ENCODE measurements at places on chromosomes 12 and 14.

DNA sequence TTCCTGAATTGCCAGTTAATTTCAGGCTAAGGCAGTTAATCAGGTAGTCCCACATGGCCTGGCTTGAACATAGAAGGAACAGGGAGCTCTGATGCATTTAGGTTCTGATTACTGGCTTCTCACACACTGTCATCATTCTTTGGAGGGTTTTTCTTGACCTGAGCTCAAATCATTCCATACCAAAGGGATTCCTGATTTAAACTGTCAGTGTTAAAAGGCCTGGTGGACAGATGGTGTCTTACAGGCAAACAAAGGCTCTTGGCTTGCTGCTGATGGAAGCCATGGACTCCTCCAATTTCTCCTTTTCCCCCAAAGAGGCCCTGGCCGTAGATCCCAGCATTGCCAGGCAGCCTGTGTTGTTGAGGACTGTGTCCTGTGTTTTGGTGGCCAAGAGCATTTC, 30.2 kb downstream of the CACNA1C start:
- DNase-seq: no peak

DNA sequence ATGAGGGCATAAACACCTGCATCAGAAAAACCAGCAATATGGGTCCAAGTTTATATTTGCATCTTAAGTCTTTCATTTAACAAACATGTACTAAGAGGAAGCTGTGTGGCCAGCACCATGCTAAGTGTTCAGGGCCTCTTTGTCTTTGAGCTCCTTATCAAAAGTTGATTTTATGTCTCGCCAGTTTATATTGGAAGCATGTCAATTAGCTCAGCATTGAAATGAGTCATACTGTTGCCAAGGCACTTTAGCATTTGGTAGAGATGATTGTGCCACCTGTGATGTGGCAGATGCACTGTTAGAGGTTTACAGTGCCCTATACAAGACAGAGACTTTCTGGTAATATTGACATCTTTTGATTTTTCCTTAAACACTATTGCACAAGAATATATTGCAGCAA, 68.5 kb downstream of the BHLHE41 start:
- DNase-seq: no peak

DNA sequence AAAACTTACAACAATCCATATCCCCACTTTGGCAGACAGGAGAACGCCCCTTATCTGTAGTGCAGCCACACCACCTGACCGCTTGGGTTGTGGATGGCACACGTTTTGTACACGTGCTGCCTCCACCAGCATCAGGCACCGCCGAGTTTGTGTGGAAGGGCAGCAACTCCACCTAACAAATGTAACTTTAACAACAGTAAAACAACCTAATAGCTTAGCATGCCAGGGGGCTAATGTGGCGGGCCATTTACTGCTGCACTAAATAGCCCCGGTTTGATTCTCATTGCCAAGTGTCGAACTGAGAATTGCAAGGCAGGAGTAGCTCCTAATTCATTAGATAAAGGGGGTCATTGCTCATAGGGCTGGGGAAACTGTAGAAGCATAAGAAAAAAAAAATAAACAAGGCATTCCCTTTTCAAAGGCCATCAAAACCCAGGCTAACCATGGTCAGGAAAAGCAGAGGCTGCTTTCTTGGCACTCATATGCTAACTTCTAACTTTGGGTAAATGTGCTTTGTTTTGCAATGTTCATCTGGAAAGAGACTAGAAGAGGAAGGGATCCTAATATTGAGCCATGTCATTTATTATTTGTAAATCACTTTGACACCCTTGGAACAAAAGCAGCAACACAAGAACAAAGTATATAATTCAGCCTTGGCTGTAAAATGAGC, 279.7 kb upstream of the SOX5 start:
- no peak for DNase-seq

DNA sequence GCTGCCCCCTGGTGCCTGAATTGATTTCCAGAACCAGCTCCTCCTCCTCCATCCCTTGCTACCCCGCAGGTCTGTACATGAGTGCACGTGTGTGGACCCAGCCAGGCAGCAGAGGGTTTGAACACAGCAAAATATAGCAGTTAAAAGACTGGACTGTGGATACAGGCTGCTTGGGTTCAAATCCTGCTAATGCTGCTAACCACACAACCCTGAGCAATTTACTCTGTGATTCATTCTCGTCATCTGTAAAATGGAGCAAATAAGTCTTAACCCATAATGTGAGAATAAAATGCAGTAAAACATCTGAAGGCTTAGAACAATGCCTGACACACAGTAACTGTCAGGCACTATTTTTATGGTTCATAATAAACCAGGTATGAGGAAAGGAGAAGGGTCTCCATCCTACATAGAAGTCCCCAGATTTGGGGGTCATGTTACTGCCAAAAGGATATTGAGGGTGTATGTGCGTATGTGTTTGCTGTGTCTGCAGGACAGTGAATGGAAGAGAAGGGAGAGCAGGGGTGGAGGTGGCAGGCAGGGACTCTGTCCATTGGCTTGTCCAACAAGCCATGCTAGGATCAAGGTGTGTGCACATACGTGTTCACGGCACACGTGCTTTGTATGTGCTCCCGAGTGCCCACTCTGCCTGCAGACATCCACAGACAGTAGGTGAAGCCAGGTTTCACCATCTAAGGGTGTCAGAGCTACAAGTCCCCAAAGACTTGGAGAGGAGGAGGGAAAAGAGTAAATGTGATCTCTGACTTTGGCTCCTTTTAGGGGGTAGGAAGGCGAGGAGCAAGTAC, 1.5 kb upstream of the STAT6 start:
- no peak for DNase-seq

GRCh38 chr14:32129124-32129523, 52.0 kb downstream of the ARHGAP5 start:
- DNase-seq: peak; percentile 26

DNA sequence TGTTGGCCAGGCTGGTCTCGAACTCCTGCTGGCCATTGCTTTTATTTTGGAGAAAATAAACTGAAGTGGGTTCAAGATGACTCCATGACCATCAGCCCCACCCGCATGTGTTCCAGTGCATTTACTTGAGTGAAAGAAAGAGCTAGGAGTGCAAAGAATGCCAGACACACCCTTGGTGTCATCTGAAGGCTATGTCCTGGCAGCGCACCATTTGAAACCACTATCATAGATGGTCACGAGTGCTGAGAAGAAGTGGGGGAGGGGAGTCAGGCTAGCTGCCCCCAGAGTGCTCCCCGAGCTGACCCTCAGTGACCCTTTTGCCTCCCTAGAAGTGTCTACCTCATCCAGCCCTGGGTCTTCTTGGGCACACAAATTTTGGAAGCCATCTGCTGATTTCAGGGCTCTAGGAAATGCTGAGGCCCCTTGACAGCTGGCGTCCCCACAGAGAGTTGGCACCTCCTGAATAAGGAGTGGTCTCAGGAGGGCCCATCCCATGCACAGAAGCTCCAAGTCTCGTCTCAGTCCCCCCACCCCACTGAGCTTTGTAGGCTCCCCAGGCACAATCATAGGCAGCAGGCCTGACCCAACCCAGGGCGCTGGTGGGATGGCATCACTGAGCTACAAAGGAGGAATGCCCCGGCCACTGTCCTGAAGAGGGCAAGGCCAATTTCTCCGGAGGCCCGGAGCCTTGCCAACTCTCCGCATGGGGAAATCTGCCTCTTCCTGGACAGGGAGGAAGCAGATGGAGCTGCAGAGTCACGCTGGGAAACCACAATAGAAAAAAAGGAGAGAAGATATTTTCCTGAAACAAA, 28.0 kb downstream of the PXN start:
- no peak for DNase-seq

- no peak for DNase-seq
Measured at GRCh38 chr12:127685931-127686330, 581.0 kb upstream of the TMEM132C start.

GRCh38 chr14:93085911-93086310, 29.8 kb downstream of the ITPK1 start:
- no peak for DNase-seq

DNA sequence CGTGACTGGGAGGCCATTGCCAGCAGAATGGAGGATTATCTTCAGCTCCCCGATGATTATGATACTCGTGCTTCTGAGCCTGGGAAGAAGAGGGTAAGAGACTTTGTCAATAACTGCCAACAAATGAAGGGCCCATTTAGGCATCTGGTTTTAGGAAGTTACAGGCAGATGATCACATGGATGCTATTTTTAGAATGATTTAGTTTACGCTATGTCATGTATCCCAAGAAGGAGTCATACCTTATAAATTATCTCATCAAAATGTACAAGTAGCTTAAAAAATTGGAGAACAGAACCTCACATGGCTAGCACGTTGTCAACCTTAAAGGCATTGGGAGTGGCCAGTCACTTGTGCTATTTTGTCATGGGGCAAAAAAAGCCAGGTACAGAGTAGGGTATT, 46.7 kb downstream of the PROX2 start:
- no peak for DNase-seq

DNA sequence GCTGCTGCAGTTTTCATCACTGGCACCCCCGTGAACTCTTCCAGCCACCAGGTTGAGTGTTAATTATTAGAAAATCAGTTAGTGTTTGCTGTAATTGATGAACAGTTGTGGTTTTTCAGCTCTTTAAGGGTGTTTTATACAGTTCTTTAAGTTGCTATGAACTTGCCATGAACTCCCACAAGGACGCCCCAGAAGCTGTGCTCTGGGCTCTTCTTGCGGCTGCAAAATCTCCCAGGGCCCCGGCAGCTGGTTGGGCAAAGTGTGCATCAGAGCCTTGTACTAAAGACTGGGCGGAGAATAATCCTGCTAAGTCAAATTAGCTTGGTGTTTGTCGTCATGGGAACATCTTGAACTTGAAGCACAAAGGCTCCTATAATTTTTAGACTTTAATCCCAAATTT, 82.2 kb downstream of the EML1 start:
- no peak for DNase-seq

DNA sequence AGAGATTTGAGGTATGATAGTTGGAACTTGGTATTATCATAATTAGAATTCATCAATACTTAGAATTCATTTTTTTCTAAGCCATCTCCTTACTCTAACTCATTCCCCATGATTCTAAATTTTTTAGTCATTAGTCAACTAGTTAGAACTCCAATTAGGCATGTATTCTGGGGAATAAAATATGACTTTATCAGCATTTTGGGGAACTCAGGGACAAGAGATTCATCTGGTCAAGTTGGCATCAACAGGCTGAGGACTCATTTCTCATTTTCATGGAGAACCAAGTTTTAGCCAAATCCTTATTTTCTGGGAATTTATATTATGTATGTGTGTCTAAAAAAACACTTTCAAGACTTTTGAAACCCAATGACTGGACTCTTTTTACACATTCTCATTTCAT, 29.2 kb downstream of the DIP2B start:
- DNase-seq: no peak

DNA sequence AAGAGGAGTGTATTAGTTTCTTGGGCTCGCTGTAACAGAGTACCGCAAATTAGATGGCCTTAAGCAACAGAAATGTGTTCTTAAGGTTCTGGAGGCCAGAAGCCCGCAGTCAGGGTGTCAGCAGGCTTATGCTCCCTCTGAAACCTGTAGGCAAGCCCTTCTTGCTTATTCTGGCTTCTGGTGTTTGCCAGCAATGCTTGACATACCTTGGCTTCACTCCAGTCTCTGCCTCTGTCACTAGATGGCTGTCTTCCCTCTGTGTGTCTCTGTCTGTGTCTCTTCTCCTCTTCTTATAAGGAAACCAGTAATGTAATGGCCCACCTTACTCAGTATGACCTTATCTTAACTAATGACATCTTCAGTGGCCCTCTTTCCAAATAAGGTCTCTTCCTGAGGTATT, 85.1 kb downstream of the DERA start:
- DNase-seq: peak; percentile 29

DNA sequence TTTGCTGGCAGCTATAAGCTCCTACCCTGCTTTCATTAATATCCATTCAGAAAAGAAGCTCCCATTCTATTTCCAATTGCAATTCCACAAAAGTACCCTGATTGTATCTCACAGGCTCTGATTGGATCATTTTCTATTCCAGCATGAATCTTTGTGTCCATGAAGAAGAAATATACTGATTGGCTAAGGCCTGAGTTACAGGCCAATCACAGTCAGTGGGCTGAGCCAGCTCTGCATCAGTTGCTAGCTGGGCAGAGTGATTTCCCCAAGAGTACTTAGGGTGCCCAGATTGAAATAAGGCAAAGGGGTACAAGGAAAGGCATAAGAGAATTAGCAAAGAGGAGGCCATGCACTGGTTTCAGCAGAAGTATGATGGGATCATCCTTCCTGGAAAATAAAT, 14.4 kb downstream of the ART4 start:
- DNase-seq: peak; percentile 22

- no peak for DNase-seq
Measured at GRCh38 chr12:47835831-47836155, 16.1 kb upstream of the HDAC7 start.

GRCh38 chr12:32252199-32253073, 145.8 kb downstream of the BICD1 start:
- DNase-seq: no peak

GRCh38 chr12:132172619-132173018, 28.4 kb downstream of the NOC4L start:
- no peak for DNase-seq

- DNase-seq: no peak
Measured at GRCh38 chr14:69262516-69262915, 2.6 kb downstream of the GALNT16 start.

- no peak for DNase-seq
Measured at GRCh38 chr12:96327346-96327745, 72.9 kb downstream of the CDK17 start.

DNA sequence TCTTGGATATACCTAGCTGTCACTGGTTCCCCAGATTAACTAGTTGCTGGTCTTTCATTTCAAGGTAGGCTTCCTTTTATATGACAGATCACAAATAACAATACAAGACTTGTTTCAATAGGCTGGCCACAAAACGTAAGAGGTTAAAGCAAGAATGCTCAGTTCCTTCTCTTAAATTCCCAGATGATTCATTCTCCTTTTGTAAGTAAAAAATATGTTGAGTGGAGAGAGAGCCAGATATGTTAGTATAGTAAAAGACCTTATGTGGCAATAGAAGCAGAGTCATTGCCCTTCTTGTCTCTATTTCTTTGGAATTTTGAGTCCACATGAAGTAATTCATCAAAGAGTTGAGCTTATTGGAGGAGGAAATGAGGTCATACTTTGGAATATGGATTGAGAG, 939.0 kb upstream of the ATXN7L3B start:
- no peak for DNase-seq

DNA sequence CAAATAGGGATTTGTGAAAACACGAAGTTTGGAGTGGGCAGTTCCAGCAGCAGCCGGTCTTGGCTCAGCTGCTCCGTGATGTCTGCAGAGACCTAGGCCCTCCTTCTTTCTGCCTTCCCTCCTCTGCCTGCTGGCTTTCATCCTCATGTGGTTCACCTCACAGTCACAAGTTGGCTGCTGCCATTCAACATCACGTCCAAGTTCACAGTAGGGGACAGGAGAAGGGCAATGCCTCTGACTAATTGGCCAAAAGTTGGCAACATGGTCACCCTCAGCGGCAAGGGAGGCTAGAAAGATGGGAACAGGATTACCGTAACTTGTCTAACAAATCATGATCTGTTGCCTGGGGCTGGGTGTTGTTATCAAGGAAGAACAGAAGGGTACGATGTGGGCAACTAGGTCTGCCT, 7.8 kb upstream of the CACNA2D4 start:
- DNase-seq: no peak

DNA sequence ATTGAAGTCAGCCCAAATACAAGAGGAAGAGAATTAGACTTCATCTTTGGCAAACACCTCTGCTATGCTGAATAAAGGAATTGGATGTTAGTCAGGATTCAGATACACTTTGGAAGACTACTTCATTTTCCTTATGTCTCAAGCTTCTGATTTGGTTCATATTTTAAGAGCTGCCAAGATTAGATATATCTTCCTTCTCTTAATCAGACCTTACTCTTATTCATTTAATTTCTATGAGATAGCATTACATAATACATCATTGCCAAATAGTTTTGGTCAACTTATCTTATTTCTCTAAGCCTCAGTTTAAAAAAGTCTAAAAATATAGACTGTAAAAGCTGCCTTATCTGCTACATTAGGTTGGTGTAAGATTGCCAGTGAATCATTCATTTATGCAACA, 330.6 kb upstream of the NAV3 start:
- DNase-seq: no peak

All from hepatic stellate cell (primary cell).